ENCODE measurements at places on chromosomes 5 and 9.

- DNase-seq, result no peak
Observed at GRCh38 chr9:135038826-135039225, 48.6 kb upstream of the OLFM1 start.

DNA sequence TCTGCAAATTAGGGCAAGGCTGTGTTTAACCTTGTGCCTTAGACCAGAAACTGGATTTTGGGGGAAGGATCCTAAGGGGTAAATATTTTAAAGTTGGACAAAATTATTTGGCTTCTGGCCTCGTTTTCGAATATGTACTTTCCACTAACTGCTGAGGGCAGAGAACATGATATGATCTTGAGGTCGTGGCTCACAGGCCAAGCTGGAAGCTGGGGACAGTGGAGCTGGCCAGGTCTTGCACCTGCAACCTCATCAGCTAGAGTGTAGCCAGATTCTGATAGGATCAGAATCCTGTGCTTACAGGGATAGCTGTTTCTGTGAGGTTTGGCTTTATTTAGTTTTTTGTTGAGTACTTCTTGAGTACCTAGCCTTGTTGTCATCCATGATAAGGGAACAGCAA lies 24.9 kb downstream of the MAN2A1 start:
- no peak for DNase-seq

GRCh38 chr9:129620669-129621295 lies at the start of gene C9orf50:
TSS of gene C9orf50 (minus strand) at chr9:129621101. CDS start at chr9:129620574, 527 bp downstream.
- no peak for DNase-seq

DNA sequence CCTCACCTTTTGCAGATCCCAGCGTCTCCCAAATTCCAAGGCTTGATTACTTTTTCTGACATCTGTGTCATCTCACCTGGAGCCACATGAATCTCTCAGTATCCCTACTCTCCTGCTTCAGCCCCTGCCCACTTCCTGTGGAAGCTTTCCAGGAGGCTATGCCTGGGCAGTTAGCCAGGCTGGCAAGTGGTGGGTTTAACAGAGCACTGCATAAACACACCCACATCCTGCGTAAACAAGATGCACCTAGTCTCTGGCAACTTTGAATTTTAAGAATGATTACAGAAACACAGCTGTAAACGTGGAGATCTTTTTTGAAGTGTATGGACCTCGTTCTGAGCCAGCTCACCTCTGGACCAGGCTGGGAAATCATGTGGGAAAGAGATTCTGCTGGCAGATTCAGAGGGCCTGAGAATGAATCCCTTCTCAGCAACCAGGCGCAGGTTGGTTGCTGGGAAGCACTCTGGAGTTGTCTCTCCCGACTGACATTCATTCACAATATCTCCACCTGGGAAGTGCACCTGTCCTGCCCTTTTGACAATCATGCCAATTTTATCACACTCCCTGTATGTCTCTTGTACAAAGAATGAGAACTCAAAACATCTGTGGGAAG lies 55.7 kb upstream of the FANCC start:
- no peak for DNase-seq

DNA sequence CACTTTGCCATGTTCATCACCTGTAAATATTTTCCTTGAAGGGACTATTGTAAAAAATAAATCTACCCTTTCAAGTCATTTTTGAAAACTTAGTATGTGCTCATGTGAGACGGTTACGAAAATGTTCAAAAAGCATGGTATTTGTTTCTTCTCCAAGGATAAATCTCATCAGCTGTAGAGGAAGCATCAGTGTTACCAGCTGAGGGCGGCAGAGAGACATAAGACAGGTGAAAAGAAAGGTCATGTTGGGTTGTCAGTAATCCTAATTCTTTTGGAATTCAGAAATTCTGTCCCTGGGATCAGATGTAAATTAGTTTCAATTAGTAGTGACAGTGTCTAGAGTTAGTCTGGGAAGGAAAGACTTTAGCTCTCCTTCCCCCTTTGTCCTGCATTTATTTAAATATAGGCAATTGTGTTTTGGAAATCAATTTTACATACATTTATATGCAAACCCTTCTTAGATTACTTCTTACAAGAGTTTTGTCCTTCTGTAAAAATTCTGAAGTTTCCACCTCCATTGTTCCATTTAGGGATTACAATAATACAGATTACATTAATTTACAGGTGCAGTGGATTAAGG lies 791.9 kb upstream of the CDH6 start:
- DNase-seq, result no peak

DNA sequence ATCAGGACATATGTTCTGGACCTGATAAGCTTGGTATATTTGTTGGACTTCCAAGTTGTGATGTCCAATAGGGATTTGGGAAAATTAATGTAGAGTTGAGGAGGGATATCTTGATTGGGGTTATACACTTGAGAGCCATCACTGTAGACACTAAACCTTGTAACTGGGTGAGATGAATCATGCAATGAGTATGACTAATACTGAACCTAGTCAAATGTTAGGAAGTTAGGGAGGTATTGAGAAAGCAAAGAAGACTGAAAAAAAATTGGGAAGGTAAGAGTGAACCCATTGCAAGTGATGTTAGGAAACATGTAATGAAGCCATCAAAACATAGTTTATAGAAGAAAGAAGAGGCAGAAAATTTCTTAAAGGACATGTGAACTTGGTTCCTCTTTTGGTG lies 668.4 kb upstream of the CDH9 start:
- no peak for DNase-seq

DNA sequence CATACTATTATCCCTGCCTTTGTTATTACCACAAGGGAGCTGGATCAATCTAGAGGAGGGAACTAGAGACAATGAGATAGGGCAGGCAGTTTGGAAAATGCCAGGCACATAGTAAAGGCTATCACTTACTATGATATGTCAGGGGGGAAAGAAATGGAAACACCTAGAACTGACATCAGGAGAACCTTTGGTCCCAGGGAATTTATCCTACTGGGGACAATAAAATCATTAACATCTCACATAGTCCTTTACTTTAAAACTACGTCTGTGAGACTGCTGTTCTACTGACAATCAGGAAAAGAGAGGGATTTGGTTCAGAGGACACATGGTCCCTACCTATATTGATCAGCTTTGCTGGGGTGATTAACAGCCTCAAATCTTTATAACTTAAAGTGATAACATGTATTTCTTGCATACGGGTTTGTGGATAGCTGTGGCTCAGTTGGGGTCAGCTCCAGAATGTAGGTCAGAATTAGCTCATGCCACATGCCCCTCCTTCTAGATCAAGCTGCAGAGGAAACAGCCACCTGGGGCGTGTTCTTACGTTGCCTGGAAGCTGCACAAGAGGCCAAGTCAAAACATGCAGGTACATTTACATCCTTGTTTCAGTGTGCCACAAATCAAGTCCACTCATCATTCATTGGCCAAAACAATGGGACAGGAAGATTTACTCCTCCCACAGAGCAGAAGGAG lies 43.9 kb upstream of the ALDOB start:
- no peak for DNase-seq

DNA sequence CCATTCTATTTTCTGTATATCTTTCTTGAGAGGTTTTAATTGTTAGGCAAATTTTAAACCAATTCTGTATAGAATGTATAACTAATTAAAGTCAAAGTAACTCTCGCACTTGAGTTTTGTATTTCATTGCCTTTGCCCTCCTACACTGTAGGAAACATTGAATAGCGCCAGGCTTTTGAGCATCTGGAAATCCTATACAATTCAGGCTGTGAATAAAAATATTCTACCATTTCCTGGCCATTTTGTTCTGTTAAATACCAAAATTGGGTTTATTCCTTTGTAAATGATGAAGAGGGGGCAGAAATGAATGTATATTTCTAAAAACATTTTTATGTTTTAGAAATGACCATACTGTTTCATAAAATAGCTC lies 571.8 kb upstream of the CLINT1 start:
- DNase-seq, result no peak

DNA sequence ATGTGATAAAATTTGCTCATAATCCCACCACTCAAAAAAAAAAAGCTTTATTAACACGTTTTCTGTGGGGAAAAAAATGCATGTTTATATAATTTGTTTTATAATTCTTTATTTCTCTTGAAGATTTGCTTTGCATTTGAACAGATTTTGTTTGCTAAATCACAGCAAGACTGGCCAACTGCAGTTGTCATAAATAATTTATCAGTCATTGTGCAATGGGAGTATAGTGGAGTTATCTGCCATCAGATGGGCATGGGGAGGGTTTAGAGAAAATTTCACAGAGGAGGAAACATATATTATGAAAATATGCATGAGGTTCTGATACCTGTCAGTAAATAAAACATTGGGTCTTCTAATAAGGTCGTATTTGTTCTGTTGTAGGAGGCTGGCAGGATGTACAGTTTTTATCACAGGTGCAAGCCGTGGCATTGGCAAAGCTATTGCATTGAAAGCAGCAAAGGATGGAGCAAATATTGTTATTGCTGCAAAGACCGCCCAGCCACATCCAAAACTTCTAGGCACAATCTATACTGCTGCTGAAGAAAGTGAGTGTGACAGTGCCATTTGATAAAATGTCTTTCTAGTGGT lies 23.8 kb downstream of the HSDL2 start:
- no peak for DNase-seq

- DNase-seq, result no peak
Observed at GRCh38 chr9:129283705-129284606, 105.9 kb upstream of the IER5L start.

- DNase-seq, result no peak
Observed at GRCh38 chr5:147045290-147045689, 166.7 kb upstream of the PPP2R2B start.

GRCh38 chr5:59799668-59800346 lies 93.7 kb downstream of the PDE4D start:
- DNase-seq, result no peak

DNA sequence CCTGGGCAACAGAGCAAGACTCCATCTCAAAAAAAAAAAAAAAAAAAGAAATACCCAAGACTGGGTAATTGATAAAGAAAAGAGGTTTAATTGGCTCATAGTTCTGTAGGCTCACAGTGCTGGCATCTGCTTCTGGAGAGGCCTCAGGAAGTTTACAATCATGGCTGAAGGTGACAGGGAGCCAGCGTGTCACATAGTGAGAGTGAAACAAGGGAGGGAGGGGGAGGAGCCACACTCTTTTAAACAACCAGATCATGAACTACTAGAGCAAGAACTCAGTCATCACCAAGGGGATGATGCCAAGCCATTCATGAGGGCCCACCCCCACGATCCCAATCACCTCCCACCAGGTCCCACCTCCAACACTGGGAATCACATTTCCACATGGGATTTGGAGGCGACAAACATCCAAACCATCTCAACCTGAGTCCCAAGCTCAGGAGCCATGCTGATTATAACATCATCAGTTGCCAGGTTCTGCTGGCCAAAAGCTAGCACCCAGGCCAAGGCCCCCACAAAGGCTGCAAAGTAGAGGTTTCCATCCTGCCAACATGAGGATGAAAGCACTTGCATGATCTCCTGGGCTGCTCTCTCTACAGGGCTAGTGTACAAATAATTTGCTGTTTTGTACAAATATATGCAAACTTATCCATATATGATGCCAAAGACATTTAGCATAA lies 15.3 kb downstream of the DENND1A start:
- DNase-seq, result no peak

GRCh38 chr5:36200513-36200912 lies 41.2 kb downstream of the NADK2 start:
- DNase-seq, result no peak

GRCh38 chr9:69379270-69379982 lies 54.4 kb downstream of the ENTREP1 start:
- no peak for DNase-seq

DNA sequence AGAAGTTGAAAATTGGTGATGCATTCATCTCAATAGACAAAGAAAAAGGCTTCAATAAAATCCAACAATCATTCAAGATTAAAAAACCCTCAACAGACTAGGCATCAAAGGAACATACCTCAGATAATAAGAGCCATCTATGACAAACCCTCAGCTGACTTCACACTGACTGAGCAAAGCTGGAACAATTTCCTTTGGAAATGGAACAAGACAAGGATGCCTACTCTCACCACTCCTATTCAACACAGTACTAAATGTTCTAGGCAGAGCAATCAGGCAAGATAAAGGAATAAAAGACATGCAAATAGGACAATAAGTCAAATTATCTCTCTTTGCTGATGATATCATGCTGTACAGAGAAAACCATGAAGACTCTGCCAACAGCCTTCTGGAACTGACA lies 1188.1 kb downstream of the DTWD2 start:
- no peak for DNase-seq

- DNase-seq, result no peak
Observed at GRCh38 chr9:744790-745484, 96.6 kb upstream of the DMRT1 start.

- no peak for DNase-seq
Observed at GRCh38 chr5:96335873-96336272, 97.2 kb downstream of the PCSK1 start.

- DNase-seq, result no peak
Observed at GRCh38 chr9:23492126-23493002, 333.7 kb downstream of the ELAVL2 start.

GRCh38 chr5:41748631-41749030 lies 121.6 kb downstream of the OXCT1 start:
- DNase-seq, result no peak

- no peak for DNase-seq
Observed at GRCh38 chr9:129586245-129586644, 34.7 kb downstream of the C9orf50 start.

DNA sequence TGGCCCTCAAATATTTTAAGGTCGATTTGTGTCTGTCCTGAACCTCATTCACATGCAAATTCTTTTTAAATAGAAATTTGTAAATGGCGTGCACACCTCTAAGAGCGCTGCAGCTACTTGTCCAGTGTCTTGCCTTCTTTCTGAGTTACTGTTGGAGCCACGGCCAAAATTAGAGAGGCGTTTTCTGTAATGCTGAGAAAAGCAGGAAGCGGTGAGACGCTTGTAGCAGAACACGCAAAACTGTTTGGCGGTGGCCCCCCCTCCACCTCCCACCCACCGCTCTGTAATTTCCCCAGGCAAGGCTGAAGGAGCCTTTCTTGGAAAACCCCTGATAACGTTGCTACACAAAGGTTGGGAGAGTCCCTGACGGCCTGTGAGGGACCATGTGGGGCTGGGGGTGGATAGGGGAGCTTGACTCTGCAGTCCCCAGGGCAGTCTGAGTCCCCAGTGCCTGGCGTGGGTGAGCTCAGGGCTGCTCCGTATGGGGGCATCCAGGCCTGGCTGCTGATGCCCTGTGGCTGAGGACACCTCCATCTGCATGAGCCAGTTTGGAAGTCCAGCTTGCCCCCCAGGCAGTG lies 96.5 kb downstream of the GADD45G start:
- DNase-seq, result peak; percentile 76
